ENCODE measurements at places on chromosomes 4 and X.

DNA sequence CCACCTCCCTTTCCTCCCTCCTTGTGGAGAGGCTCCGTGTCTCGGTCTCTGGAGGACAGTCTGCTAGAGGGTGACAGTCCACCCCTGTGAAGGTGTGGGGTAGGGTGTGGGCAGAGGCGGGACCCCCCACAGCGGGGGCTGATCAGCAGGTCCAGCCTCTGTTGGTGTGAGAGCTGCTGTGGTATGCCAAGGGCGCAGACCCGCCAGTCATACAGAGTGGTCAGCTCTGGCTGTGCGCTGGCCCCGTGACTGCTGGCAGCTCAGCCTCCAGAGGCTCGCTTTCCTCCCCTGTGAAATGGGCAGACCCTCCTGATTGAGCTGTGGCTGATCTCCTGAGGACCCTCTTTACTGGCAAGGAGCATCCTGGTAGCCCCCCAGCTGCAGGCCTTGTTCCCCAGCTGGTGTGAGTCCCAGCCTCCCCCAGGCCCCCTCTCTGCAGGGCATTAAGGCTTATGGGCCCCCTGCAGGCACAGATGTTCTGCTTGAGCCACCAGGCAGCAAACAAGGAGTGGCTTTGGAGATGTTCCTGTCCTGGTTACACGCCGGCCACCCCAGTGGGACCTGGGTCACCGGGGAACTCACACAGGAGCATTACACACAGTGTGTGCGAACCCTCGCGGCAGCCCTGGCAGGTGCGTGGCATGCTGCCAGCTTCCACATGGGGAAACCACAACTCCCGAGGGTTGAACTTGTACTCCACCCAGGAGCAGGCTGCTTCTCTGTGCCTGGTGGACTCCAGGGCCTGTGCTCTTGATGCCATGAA is 76.8 kb downstream of the PPP2R2C start:
- no peak for DNase-seq

DNA sequence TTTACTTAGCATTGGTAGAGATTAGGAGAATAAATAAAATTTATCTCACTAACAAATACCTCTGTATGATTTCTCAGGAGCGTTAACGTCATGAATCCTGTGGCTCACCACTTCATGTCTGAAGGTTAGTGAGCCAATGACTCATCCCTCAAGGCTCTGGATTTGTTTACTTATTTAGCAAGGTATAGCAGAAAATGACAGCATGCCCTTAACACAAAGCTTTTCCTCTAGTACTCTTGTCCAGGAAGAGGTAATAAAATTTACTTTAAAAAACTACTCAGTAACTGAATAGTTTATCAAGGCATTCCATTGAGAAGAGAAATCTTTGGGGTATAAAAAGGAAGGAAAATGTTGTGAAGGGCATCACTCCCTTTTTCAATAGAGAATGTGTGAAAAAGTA is 823.8 kb downstream of the CCSER1 start:
- DNase-seq, result no peak

GRCh38 chrX:150032742-150033141 is 94.5 kb upstream of the EOLA2 start:
- no peak for DNase-seq

- no peak for DNase-seq
Measured at GRCh38 chr4:148060264-148061140, 328.6 kb downstream of the ARHGAP10 start.

- no peak for DNase-seq
Measured at GRCh38 chr4:86968547-86968946, 33.7 kb downstream of the AFF1 start.

- no peak for DNase-seq
Measured at GRCh38 chr4:137300776-137301175, 231.5 kb downstream of the PCDH18 start.

GRCh38 chr4:25527034-25527433 is 128.6 kb upstream of the SLC34A2 start:
- no peak for DNase-seq

- DNase-seq, result no peak
Measured at GRCh38 chrX:150357790-150358189, 5.3 kb upstream of the MAMLD1 start.

DNA sequence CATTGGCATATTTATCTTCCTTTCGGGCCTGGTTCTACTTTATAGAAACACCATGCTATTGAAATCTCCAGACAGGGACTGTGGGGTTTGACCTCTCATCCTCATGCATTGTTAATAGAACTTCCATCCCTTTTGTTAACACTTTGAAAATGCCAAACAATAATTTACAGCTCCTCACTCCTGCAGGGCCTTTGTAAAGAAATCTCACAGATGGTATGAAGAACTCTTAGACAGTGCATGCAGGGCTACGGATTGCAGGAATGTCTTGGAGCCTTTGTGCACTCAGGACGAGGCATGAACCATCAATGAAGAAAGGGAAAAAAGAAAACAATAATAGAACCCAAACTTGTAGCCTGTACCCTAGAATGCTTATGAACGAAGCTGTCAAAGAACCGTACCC is 92.8 kb upstream of the TMEM47 start:
- no peak for DNase-seq

DNA sequence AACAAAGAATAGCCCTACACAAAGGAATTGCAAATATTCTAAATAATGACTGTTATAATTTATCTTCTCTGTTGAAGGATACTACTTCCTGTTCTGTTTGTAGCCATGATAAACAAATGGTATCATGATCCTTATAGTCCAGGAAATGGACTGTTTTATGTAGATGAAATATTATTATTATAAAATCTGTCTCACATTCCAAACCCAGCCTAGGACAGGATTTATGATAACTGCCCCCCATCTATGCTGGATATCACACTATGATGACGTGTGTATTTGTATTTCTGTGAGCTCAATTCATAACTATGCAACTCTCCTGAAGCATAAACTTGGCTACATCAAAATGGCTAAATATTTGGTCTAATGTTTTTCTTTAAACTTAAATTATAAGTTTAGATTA is 21.3 kb downstream of the DMD start:
- DNase-seq, result no peak

DNA sequence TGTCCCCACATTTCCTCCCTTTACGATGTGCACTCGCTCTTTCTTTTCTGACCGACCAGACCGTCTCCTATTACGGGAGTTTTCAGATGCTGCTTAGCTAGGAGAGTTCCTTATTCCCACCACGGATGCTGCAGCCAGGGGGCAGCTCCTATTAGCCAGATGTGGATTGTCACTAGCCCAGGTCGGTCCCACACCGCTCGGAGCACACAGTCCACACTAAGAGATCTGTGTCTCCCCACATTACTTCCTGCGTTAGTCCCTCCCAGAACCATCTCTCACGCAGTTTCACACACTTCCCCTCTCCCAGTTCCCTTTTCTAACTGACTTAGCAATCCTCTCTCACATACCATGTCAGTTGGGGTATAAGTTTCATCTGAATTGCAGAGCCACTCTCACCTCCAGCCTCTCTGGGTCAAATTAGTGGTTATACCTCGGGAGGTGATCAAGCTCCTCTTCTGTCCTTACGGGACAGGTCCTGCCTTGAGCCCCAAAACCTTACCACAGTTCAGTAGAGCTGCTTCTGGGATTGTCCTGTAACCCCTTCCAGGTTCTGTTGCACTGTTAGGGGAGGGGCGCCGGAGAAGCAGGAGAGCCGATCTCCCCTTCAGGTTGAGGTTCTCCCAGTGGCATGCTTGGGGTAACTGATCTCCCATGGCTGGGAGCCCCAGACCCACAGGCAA is 28.2 kb downstream of the SULT1E1 start:
- DNase-seq, result no peak

- no peak for DNase-seq
Measured at GRCh38 chr4:62627141-62627540, 1427.0 kb downstream of the ADGRL3 start.

DNA sequence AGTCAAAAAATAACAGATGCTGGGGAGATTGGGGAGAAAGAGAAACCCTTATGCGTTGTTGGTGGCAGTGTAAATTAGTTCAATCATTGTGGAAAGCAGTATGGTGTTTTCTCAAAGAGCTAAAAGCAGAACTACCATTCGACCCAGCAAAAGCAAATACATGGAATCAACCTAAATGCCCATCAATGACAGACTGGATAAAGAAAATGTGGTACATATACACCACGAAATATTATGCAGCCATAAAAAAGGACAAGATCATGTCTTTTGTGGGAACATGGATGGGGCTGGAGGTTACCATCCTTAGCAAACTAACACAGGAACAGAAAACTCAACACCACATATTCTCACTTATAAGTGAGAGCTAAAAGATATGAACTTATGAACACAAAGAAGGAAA is 188.9 kb downstream of the CAMK2D start:
- no peak for DNase-seq

DNA sequence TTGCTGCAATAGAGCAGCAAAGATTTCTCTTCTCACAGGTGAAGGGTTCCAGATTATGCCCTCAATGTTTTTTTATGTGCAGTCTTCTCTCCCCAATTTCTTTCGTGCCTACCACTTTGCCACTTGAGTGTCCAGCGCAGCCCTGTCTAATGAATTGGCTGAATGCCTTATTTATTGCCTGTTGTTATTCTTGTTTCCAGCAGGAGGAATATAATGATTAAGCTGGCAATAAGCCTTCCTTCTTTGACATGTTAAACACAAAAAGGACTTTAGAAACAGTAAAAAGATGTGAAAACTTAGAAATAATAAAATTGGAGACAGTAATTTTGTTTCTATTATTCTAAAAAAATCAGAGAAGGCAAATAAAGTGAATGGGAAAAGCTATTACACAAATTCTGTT is 34.6 kb upstream of the FRAS1 start:
- no peak for DNase-seq

DNA sequence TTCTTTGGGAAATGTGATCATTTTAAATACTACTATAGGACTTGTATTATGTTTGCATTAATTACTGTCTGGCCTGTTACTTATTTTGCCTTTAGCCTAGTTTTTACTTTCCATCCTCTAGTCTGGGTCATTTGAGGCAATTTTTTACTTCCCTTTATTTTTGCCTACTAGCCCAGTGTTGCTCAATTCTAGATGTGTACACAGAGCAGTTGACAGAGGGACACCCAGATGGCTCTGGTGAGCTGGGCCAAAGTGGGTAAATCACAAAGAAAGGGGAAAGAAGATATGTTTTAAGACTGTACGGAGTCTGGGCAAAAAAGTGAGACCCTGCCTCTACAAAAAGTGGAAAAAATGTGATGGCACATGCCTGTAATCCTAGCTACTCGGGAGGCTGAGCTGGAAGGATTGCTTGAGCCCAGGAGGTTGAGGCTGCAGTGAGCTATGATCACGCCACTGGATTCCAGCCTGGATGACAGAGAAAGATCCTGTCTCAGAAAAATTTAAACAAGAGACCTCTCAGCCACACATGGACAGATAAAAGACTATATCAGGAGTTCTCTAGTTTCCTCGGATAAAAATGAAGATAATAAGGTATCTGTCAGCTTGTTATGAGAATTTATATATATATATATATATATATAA is 35.7 kb downstream of the APOO start:
- no peak for DNase-seq

- no peak for DNase-seq
Measured at GRCh38 chr4:93384241-93384640, 444.3 kb upstream of the ATOH1 start.

GRCh38 chr4:27288496-27288895 is 427.9 kb downstream of the STIM2 start:
- no peak for DNase-seq

GRCh38 chr4:112516471-112517066 is 589 bp upstream of the NEUROG2 start:
- no peak for DNase-seq

DNA sequence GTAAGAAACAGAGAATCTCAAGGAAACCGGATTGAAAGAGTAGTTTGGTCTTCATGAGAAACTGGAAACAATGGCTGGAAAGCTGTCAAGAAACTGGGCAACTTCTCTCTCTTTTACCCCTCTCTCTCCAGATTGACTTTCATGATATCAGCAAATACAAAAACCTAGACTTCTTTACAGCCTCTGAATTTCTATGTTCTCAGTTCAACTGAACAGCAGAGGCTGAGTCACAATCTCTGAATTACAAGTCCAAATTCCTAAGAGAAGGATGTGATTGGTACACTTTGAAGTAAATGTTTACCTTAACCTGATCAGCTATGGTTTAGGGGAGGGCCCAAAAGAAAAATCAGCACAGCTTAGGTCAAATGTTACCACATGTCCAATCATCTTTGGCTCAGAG is 974.9 kb downstream of the RPA4 start:
- no peak for DNase-seq

GRCh38 chr4:13670456-13671160 is 43.1 kb upstream of the BOD1L1 start:
- no peak for DNase-seq

DNA sequence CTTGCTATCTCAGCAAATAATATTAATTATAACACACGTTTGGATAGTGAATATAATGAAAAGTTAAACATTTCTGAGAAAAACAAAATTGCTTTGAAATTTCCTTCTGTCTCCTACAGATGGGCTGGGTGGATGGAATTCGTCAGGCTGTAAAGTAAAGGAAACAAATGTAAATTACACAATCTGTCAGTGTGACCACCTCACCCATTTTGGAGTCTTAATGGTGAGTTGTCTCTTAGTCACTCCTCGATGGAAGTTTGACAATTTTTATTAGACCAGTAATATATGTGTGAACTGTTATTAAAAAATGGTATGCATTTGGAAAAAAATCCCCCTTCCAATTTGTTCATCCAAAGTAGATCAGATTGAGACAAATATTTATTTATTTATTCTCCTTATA is 92.5 kb upstream of the BRS3 start:
- no peak for DNase-seq

DNA sequence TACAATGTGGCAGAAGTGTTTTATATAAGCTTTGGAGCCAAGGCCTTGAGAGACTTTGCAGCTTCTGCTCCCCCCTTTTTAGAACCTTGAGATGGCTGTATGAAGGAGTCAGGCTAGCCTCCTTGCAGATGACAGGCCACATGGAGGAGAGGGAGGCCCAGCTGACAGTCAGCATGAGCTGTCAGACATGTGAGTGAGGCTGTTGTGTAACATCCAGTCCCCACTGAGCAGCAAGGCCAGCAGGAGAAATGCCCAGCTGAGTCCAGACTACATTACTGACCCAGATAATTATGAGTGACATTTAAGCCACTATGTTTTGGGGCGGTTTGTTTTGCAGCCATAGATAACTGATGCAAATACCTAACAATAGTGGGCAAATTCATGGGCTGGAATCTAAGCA is 515.3 kb upstream of the ARX start:
- DNase-seq, result no peak

GRCh38 chrX:47958761-47959342 is 44.9 kb downstream of the ZNF182 start:
- DNase-seq, result no peak

- no peak for DNase-seq
Measured at GRCh38 chr4:10003666-10004065, 17.6 kb downstream of the SLC2A9 start.

- no peak for DNase-seq
Measured at GRCh38 chrX:31355206-31355955, 283.5 kb upstream of the FTHL17 start.

DNA sequence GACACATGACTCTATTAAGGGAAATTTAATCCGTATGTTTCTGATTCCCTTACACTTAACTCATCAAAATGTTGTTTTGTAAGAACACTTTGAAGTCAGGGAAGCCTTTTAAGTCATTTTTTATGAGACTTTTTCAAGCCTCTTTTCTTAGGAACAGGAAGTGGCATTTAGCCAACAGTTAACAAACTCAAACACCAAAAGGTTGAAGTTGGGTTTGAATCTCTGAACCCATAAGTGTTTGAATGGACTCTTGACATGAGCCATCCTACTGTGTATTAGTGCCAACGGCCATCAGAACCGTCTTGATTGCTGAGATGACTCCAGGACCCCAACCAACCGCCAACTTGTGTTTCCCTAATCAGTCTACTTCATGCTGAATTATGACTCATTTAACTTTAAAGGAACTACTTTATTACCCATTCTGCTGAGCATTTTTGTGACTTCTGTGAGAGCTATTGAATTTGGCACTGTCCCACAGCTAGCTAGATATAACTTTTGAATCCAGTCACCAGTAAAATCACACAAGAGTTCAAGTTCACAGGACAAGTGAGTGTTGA is 209.1 kb upstream of the FAT1 start:
- no peak for DNase-seq

Measured in ascending aorta (tissue), 2 donors.